ENCODE measurements at places on chromosomes 1 and 21.

- no peak for DNase-seq
Observed at GRCh38 chr1:39420493-39420892, 70.9 kb upstream of the BMP8A start.

- no peak for DNase-seq
Observed at GRCh38 chr21:44566403-44566802, 7.1 kb upstream of the KRTAP10-4 start.

DNA sequence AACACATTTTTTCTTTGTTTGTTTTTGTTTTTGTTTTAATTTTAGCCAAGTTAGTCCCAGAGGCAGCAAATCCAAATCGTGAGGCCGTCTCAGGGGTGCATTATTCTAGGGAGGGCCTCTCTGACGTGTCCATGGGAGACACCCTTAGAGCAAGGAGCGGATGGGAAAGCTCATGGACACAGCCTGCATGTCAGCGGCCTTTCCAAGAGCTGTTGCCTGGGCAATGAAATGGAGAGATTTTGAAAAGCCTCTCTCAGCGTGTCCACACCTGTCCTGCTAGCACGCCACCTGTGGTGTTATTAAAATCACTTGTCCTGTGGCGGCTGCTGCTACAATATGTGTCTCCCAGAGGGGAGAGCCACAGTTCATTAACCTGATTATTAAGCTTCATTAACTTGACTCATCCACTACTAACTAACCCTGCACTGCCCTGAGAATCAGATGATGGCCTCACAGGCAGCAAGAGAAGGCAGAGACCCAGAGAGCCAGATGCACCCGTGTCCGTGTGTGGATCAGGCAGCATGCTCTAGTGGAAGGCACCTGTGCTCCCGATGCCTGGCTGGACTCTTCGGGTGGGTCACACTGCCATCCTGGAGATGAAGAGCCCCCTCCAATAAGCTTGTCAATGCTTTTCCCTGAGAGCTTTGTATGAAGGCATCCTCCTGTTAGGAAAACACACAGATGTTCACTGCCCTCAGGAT, 133.3 kb downstream of the PGBD5 start:
- no peak for DNase-seq

DNA sequence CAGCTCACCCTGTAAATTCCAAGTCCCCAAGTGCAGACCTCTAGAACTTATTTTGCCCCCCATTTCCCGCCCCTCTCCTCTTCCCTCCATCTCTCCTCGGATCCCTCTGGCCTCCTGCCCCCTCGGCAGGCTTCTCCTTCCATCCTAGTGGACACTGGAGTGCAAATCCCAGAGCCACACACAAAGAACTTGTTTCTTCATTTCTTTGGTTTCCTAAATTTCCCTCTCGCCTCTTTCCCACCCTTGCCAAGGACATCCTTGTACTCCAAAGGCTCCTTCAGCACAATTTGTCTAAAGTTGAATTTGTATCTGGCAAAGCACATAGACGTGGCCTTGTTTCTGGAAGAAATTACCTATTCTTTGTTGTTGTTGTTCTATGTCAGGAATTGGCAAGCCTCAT, 17.5 kb downstream of the UMODL1 start:
- DNase-seq: no peak

GRCh38 chr1:54548389-54549044, 489 bp downstream of the ACOT11 start:
- DNase-seq: no peak

- no peak for DNase-seq
Observed at GRCh38 chr1:160416369-160416768, 16.0 kb downstream of the VANGL2 start.

DNA sequence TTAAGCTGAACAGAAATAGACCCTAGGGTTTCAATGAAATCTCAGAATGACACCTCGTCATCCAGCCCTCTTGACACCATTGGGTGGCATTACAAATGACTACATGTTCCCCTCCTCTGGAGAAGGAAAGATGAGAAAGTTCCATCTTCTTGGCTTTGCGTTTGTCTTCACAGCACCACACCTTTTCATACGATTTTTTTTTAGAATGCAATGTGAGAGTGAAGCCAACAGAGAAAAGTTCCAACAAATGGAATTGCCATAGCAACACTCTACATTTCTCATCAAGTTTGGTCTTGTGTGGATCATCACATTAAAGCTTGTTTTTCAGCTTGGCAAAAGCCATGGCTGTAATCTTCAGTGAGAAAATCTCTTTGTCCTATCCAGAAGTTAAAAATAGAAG, 183.4 kb upstream of the SNX7 start:
- no peak for DNase-seq

- DNase-seq: no peak
Observed at GRCh38 chr1:201528631-201529252, 10.2 kb upstream of the NAV1 start.

GRCh38 chr1:5574641-5575040, 417.6 kb downstream of the NPHP4 start:
- no peak for DNase-seq

GRCh38 chr1:43872280-43872679, 61.3 kb upstream of the ARTN start:
- DNase-seq: no peak

Measured in GM06990 (cell line).